T-helper 22 cell (primary cell): ENCODE measurements at places on chromosomes 2 and 18.

- no peak for DNase-seq
These were observed 88.9 kb downstream of the R3HDM1 start for GRCh38 chr2:135620198-135620597.

GRCh38 chr2:71884303-71885042 is 263.2 kb downstream of the CYP26B1 start:
- DNase-seq = no peak

GRCh38 chr2:75709297-75709696 is 1.4 kb downstream of the GCFC2 start:
- no peak for DNase-seq

DNA sequence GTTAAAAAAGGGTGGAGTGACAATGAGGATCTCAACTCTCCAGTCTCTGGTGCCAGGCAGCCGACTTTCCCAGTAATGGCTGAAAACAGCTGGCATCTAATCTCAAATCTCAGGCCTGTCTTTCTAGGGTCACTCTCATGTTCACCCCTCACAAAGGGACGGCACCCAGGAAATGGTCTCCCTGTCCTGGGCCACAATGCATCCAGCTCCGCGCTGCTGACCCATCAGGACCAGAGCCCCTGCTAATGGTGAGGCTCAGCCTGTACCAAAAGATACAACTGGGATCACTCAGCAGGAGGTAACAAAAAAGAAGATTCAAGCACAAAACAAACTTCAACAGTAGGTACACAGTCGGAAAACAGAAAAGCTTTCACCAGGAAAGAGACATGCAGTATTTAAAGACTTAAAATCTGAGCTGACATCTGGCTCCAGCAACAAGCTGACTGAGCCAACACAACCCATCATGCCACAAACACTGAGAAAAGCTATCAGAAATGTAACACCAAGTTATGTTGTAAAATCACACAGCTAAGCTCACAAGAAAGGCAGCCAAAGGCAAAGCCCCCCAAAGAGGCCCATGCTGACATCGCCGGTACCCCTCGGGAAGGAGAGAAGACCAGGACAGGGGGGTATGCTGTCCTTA is 13.6 kb upstream of the KIDINS220 start:
- no peak for DNase-seq

DNA sequence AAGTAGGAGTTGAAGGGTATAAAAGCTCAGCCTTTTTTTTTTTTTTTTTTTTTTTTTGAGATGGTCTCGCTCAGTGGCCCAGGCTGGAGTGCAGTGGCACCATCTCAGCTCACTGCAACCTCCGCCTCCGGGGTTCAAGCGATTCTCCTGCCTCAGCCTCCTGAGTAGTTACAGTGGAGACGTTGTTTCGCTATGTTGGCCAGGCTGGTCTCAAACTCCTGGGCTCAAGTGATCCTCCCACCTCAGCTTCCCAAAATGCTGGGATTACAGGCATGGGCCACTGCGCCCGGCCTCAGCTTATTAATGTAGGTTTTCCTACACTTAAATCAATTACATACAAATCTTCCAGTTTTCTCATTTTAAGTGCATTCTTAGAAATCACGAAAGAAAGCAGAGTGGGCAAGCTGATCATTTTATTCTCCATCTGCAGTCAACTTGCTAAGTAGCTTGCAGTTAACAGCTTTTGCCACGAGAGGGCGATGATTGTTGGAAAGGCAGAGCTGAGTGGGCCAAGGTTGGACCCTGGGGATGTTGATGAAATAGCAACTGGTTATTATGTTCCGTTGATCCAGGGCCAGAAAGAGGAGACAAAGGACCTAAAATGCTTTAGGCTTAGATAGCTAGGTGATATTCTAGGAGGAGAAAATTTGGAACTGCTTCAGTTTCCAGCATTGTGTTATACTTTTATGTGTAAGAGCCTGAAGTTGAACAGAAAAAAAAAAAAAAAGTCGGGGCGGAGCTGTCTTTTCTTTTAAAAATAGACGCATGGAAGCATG is 234.4 kb upstream of the EPAS1 start:
- DNase-seq = peak; percentile 17

GRCh38 chr18:55748227-55748738 is 160.3 kb upstream of the TCF4 start:
- DNase-seq = no peak

DNA sequence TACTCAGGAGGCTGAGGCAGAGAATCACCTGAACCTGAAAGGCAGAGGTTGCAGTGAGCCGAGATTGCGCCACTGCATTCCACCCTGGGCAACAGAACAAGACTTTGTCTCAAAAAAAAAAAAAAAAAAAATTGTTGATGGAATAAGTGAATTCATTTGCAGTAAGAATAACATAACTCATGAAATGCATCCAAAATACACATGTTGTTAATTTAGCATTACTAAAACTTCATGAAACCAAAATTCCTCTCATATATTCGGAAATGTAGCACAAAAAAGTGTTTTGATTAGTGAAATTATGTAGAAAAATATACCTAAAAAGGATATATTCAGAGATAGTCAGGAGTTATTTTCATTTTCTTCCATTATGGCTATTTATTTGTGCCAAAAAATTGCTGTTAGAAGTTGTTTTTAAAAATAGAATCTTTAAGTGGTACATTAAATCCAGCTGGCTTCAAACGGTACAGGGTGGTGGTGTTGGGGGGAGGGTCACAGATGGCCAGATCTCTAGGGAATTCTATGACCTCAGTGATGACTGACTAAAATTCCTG is 78.2 kb upstream of the UGP2 start:
- DNase-seq = no peak

DNA sequence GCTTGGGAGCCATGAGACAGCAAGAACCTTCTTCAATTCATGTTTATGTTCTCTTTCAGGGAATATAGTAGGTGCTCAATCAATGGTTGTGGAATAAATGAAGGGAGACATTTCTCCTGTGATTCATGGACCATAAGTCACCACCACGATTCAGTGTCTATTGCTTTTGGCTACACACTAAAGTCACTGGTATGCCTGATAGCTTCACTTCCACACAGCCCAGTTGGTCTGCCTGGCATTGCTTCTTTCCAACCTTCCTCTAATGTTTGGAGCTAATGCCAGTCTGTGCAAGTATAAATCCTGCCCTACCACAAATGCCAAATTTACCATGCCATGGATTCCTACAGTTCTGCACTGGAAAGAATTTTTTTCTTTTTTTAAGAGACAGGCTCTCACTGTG is 1.3 kb upstream of the CXCR1 start:
- DNase-seq = no peak

GRCh38 chr18:26821181-26821580 is 44.3 kb downstream of the AQP4 start:
- no peak for DNase-seq

DNA sequence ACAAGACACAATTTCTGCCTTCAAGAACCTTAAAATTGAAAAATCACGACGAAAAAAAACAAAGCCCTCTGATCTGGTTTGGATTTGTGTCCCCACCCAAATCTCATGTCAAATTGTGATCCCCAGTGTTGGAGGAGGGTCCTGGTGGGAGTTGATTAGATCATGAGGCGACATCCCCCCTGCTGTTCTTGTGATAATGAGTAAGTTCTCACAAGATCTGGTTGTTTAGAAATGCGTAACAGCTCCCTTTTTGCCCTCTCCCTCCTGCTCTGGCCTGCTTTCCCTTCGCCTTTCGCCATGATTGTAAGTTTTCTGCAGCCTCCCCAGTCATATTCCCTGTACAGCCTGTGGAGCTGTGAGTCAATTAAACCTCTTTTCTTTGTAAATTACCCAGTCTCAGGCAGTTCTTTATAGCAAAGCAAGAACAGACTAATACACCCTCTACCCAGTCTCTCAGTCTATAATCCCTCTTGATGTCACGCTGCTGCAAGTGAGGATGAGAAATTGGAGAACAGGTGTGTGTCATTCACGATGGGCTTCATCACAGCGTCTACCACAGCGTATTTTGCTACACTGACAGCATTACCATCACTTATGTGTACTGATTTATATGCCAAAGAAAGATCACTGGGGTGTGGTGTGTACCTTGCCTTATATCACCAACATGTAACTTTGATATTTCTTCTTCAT is 330.7 kb downstream of the MTX2 start:
- no peak for DNase-seq

DNA sequence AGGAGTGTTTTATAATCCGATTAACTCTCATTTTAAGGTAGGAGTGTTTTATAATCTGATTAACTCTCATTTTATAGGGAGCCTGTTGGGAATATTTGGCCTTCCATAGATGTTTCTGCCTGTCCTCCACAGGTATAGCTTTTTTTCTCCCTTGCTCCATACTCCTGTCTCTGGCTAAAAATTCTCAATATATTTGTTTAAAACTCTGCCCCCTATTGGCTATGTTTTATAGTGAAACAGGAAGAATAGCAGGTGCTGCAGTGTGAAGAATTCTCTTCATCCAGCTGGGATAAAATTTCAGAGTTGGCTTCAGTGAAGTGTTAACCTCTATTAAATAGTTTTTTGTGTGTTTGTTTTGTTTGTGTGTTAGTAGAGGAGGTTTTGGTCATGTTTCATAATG is 1046.0 kb upstream of the TMEFF2 start:
- DNase-seq = no peak

DNA sequence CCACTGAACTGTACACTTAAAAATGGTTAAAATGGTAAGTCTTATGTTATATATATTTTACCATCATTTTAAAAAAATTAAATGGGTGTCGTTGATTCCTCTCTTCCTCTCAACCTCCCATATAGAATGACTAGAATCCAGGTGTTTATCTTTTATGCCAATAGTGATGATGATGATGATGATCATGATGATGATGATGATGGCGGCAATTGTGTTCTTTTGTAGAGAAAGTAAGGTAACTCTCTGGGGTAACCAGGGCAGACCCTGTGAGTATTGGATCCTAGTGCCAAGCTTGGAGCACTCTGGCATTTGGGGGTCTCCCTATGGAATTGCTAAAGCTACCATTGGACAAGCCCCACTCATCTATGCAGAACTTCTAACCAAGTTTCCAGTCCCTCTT is 113.6 kb downstream of the GLI2 start:
- no peak for DNase-seq

DNA sequence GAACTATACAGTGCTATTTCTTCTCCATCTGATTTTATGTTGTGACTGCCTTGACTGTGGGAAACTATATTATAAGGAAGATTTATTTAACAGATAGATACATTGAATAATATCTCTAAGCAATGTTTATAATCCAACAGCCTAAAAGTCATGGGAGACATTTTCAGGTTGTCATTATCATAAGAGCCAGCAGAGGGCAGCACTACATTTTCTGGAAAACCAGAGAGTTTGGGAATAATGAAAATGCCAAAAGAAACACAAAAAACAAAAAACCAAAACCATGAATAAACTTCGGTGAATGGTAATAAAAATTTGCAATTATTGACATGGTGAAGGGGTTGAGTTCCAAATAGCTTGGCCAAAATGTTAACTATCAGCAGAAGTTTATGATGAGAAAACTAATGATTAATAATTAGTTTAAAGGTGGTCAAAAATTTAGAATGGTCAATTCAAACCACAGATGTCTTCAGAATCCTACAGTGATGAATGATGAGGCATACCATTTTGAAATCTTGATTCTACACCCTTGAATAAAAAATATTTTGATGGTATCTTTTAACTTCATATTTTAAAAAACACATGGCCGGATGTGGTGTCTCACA is 4.7 kb downstream of the EEF1B2 start:
- no peak for DNase-seq

GRCh38 chr2:190493095-190493494 is 41.4 kb downstream of the NEMP2 start:
- no peak for DNase-seq

DNA sequence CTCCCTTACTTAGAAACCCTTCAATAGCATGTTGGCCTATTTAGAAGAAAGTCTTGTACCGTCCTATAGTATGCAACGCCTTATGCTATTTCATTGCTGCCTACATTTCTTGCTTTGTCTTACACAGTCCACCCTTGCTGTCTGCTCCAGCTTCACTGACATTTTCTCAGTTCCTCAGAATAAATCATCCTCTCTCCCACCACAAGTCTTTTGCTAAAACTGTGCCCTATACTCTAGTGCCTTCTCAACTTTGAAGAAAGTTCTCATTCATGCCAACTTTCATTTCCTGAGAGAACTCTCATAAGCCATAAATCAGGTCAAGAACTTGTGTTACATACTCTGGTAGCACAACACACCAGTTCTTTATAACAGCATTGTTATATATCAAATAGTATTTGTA is 54.3 kb upstream of the COL3A1 start:
- no peak for DNase-seq

GRCh38 chr2:43030551-43031307 is 195.7 kb downstream of the ZFP36L2 start:
- no peak for DNase-seq

- DNase-seq = no peak
These were observed 177.9 kb downstream of the ANTXR1 start for GRCh38 chr2:69190743-69191404.

DNA sequence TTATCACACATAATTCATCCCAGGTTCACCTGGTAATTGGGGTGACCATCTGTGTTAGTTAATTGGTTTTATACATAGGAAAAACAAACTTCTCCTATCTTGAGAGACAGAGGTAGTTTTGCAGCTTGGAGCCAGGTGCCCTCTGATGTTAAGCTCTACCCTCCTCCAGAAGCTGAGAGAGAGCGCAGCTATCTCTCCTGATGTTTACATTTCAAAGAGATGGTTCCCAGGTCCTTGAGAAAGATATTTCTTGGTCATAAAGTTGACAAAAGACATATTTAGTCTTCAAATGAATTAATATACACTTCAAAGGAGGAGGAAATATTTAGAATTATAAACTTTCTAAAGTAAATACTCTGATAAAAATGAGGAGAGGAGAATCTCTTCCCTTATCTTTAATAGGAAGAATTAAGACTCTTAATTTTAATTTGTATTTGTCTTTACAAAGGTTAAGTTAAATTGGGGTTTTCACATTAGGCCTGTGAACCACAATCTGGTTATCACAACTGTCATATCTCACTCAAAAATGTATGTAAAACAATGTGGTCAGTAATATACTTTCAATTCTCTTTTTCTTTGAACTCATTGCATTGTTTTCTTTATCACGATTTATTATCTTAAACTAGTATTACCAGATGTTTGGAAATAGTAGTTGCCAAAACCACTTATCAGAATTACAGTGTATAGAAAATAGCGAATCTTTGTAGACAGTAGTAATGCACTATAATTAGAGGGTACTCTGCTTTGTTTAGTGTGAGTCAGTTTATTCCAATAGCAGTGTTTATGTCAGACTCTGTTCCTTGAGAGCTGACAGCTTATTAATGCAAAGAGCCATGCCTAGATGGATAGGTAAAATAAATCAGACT is 26.8 kb downstream of the SERPINB4 start:
- no peak for DNase-seq

DNA sequence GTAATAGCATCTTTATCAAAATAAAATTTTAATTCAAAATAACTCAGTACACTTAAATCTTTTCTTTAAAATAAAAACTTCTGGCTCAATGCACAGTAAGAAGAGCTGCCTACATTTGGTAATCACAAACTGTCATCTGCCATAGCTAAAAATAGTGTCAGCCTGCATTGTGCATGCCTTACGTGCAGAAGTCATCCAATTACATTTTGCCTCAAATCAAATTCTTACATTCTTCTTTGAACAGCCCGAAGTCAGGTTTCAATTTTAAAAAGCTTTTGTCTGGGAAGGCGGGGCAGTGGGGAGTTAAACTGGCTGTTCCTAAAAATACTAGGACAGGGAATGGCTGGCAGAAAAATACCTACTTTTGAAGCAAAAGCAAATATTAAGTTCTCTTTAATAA is 51.1 kb downstream of the RTN4 start:
- DNase-seq = no peak
